T follicular helper cell (primary cell): ENCODE measurements at places on chromosomes 3 and 15.

DNA sequence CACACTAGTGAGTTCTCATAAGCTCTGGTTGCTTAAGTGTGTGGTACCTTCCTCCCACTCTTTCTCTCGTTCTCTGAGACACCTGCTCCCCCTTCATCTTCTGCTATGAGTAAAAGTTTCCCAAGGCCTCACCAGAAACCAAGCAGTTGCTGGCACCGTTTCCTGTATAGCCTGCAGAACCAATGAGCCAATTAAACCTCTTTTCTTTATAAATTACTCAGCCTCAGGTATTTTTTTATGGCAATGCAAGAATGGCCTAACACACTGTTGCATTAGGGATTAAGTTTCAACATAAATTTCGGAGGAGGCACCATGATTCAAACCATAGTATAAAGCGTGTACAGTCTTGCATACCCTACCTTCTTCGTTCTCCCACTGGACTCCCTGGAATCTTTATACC is 252.3 kb upstream of the CHRM5 start:
- no peak for DNase-seq

GRCh38 chr15:98384328-98385029 is 263.9 kb upstream of the IGF1R start:
- no peak for DNase-seq

- no peak for DNase-seq
Measured at GRCh38 chr3:177760803-177761202, 563.5 kb upstream of the TBL1XR1 start.

DNA sequence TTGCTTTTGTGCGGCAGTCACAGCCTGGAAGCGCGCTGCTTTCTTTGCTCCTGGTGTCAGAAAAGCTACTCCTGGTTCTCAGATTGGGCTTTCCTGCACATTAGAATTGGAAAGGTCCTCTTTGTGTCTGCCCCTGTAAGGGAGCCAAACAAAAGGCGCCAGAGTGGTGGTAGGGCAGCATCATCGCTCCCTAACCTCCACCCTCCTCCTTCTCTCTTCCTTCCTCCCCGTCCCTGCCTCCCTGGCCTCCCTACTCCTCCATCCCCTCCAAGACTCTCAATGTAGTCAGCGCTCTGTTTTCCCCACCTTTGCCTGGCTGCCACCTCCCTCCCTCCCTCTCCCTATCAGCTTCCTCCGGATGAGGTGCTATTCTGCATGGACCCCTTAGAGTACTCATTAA is 65.3 kb downstream of the SH3GL3 start:
- no peak for DNase-seq

DNA sequence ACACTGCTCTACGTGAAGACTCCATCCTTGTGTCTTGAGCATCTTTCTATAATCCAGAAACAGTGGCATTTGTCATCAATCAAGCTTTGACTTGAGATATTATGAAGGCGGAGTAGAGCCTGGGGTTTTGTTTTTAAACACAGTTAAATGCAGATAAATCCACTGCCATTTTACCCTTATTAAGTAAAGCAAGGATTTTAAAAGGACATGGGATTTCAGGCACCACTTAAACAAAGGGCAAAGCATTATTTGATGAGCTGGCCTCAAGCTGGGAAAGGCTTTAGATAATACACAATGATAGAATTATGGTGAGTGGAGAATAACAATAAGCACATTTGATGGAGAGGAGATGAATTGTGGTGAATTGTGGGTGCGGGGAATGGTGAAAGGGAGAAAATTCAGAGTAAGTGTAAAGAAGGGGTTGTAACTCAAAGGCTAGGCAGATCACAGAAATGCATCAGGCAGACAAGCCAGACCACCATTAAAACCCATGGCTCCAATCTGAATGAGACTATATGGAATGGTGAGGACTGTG is 54.9 kb upstream of the GLCE start:
- no peak for DNase-seq

- no peak for DNase-seq
Measured at GRCh38 chr3:9239680-9240079, 9.8 kb downstream of the SRGAP3 start.

DNA sequence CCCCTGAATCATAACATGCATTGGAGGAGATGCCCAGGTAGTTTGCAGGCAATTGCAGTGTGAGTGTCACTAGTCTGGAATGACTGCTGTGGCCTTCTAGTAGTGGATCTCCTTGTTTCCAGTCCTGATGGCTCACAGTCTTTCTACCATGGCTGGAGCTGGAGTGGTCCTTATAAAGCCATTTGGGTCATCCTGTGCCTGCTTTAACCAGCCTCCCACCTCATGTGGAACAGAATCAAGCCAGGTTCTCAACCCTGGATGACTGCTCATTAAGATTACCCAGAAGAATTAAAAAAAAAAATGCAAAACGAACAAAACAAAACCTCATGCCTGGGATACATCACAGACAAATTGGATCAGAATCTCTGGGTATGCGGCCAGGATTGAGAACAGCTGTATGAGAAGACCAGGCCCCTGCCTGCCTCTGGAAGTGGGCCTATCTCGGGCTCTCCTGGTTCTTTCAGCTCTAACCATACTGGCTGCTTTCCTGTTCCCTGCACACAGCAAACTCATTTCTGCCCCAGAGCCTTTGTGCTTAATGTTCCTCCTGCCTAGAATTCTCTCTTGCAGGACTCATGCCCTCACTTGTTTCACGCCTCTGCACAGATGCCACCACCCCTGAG is 96.4 kb downstream of the ITPR1 start:
- DNase-seq = no peak

DNA sequence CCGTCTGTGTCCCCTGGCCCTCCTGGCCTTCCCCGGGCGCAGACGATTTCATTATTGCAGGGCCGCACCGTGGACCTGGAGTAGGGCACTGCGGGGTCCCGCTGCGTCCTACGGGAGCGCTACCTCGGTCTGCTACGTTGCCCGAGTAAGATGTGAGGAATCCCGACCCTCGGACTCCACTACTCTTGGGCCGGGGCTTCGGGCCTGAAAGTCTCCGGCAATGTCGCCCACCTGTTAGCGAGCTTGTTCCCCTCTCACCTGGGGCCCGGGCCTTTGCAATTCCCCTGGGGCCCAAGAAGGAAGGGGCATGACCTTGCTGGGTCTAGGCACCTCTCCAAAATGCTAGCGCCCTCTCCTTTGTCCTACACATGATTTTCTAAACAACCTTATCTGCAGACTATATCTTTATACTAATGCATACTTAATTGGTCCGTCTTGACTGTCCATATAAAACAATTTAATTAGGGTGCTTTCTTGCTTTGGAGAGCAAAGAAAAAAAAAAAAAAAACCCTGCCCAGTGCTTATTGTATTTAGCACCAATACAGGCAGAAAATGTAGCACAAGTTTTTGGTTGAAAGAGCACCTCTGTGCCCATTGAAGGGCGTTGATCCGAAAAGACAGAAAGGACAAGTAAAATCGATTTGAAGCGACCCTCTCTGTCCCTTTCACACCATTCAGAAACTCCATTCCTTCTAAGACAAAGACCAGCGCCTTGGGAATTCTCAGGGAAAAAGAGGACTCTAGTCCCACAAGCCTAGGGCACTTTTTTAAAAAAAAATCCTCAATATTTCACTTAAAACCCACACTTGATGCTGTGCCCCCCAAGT is 7.0 kb upstream of the NR2F2 start:
- no peak for DNase-seq

GRCh38 chr3:45965653-45966052 is 22.4 kb downstream of the CXCR6 start:
- DNase-seq = no peak

DNA sequence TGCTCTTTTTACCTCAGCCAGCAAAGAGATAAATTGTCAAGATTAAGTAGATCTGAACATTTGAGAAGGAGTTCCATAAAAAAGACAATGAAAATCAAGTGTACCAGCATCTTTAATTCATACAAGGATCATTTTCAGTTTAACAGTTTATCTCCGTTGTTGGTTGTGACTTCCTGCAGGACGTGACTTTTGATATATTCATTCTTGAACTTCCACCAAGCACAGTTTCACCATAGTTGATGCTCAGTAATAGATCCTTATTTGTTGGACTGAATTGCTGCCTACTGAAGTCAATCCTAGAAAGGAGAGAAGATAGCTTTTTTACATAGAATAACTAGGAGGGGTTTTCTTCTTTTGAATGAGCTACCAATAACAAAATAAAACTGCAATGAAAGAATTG is 408.2 kb downstream of the LPP start:
- no peak for DNase-seq

- DNase-seq = no peak
Measured at GRCh38 chr3:124059580-124059979, 67.7 kb upstream of the ROPN1 start.

DNA sequence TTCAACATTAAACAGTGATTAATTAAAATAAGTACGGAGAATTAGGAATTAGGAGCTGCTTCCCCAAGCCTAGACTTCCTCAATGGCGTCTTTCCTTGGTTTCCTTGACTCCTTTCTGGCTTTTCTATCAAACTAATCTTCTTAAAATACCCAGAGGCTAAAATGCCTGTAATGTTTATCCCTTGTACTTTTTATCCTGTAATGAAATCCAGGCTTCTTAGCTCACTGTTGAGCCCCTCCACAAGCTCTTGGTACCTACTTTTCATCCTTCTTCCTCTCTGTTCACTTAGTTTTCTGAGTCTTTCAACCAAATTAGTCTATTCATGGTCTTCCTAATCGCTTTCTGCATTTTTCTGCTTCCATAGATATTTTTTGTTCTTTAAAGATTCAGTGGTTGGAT is 6.9 kb upstream of the UBE2E1 start:
- DNase-seq = no peak

DNA sequence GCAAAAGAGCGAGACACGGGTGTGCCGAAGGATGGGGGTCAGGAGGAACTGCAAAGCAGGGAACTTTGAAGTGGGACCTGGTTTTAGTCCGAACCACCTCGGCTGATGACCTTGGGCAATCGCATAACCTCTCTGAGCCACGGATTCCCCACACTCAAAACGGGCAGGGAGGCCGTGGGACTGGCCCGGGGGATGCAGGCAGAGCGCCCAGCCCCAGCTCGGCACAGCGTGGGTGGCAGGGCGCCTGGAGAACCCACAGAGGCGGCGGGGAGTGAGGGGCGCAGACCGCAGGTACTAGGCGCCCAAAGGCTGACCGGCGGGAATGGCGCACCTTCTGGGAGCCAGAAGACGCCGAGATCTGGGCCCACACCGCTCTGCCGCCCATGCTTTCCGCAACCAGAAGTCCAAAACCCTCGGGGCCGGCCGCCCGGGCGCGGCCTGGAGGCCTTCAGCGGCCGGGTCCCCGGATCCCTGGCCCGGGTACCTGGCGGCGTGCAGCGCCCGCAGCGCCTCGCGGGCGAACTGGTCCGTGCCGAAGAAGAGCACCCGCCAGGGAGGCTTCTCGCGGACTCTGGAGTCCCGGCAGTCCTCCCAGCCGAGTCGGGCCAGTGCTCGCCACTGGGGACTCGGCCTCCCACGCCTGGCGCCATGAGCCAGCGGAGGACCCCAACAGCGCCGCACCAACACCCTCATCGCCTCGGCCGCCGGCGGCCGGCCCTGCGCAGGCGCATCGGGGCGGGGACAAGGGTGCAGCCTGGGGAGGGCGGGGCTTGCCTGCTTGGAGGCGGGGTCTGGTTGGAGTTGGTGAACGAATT is at the start of gene MTFMT:
Gene MTFMT, minus strand, starts transcription at position 719 of the 815 bp plus-strand sequence. Its CDS starts 26 bp downstream, at position 693.
- DNase-seq = peak; percentile 88

- no peak for DNase-seq
Measured at GRCh38 chr3:100402891-100403290, 1.6 kb downstream of the LNP1 start.

- DNase-seq = no peak
Measured at GRCh38 chr3:133259767-133260166, 140.1 kb upstream of the BFSP2 start.

DNA sequence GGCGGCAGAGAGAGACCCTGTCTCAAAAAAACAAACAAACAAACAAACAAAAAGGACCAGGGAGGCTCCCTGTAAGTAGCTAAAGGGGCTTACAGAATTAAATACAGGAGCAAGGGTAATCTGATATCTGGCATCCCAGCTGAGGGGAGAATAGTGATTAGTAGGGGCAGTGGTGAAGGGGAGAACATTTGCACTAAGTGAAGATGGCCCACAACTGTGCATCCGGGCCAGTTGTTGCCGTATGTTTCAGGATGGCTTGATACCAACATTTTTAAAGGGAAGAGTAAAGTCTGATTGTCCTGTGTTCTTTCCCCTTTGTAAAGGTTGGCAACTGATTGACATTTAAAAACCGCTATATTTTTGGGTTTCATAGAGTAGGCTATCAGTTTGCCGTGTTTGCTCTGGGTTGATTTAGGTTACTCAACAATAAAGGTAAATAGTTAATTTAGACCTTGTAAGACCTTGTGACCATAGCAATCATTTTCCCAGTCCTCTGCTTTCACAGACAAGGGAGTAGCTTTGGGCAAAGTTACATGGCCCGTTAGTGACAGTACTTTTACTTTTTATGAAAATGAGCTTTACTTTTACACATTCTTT is 167.8 kb downstream of the PTPRG start:
- DNase-seq = no peak

DNA sequence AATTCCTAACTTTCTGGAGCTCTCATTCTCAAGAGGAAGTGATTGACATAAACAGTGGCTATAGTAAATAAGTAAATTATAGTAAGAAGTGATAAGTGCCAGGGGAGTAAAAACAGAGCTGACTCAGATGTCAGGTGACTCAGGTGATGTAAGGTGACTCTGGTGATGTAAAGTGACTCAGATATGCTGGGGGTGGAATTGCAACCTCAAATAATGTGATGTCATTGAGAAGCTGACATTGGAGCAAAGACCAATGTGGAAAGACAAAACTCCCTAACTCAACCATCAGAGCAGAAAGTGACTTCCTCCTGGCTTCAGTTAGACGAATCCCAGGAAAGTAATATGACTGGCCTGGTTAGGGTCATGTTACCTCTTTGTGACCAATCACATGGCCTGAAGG is 144.2 kb upstream of the SNTN start:
- no peak for DNase-seq

- no peak for DNase-seq
Measured at GRCh38 chr15:71715914-71716313, 94.4 kb upstream of the NR2E3 start.

GRCh38 chr3:107633327-107634098 is 110.8 kb downstream of the BBX start:
- no peak for DNase-seq

- DNase-seq = no peak
Measured at GRCh38 chr3:86175051-86175536, 815.9 kb downstream of the VGLL3 start.

DNA sequence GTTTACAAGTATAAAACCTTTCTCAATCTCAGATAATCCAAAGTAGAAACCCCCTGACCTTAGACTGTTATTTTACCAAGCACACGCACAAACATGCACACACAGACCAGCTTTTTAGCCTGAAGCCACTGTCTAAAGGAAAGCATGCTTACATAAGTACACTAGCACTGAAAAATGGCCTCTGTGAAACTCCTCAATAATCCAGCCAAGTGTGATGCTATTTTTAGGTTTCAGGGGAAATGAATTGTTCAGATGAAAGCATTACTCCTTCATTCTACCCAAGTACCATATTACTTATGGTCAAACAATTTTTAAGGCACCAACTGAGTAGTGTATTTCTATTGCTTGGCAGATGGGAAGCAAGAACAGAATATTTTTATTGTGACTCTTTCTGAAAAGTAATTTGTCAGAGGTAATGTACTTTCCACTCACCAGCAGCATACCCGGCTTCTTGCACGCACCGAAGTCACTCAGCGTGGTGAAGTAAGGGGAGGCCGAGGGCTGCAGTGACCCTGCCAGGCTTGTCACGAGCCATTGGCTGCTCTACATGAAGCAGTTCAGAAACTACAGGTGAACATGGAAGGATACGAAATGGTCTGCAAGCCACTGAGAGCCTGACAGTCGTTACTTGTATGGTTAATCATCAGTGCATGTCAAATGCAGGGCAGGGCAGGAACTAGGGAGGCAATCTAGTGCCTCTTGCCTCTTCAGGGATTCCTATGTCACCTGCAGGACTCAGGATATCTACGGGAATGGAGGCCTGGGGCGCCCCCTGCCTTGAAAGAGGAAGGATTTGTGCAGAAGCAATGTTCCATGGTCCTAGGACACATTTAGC is 106.7 kb downstream of the GABRB3 start:
- DNase-seq = no peak
